Tongue (tissue), 3 donors: ENCODE measurements at places on chromosomes 16 and 17. TPM values are rescaled to one million over a fixed set of nuclear protein-coding genes. Genes with fewer than 3 reads are reported as not detected.

MEFV gene
- total RNA-seq = 2.1 TPM

DNA sequence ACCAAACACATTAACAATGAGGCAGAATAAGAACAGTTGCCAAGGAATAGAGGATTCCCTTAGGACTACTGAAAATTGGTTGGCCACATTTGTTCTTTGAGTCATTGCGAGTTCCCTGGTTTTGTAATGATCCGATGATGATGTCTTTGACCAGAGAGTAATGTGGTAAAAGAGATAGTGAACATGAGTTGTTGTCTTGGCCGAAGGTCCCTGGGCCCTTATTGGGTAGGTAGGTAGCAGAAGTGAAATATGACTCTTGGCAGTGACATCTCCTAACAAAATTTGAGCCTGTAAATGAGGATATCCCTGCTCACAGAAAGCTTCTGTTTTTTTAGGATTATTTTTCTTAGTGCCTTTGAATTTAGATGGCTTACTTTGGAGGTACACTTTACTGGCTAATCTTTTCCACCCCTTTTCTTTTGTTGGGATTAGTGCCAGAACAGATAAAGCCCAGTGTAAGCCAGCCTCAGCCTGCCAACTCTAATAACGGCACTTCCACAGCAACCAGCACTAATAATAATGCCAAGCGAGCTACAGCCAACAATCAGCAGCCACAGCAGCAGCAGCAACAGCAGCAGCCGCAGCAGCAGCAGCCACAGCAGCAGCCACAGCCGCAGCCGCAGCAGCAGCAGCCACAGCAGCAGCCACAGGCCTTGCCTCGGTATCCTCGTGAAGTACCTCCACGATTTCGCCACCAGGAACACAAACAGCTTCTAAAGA is 47.2 kb downstream of the TNRC6A start:
- DNase-seq = no peak

WFIKKN2 gene
- 4.0 TPM for total RNA-seq

DNA sequence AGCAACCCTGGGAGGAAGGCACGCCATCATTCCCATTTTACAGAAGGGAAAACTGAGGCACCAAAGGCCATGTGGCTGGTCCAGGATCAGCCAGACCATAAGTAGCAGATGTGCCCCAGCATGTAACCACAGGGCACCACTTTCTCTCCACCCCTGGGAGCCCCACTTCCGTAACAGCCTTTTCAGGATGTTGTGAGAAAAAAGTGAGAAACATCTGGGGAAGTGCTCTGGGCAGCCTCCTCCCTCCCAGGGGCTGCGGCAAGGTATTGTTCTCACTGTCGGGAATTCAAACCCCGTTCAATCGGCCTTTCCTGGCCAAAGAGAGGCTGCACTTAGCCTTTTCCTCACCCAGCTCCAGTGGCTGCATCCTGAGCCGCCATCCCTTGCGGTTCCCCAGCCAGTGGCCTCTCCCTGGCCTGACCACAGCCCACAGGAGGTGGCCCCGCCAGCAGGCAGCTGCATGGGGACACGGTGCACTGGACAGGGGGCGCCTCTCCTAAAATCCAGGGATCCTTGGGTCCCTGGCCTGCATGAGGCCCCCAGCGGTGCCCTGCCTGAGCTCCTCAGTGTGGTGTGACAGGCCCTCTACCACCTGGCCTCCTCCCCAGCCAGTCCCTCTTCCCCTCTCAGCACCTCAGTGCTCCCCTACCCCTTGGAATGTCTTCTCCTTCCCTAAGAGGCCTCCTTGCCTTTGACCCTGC is 5.7 kb upstream of the CDH5 start:
- DNase-seq = peak; percentile 39

DNA sequence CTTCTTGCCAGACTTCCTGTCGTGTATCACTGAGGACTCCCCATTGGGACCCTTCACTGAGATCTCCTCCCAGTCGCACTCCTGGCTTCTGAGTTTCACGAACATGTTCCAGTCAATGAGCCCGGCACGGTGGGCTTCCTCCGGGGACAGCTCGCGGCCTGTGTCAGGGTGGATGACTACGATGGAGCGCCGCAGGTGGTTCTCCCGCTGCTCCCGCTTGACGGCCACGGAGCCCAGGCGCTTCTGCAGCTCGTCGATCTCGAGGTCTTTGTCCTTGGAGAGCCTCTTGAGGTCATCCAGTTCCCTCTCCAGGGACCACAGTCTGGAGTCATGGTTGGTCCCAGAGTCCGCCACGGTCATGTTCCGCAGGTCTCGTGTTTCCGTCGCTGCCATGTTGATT is 36.2 kb downstream of the UBN1 start:
- DNase-seq = no peak

DNA sequence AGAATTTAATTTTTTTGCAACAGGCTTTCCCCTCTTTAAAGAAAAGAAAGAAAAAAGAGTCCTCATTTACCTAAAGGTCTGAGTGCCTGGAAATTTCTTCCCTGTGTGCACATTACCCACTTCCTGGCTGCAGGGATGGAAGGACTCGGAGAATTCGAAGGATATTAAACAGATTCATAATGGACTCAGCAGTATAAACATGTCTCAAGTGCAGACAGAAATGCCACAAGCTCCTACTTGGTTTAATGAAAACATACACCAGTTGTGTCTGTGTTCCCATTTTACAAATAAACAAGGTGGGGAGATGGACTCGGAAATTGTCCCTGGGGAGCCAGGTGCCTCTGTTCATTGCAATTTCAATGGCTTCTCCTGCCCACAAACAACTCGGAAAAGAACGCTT is 47.2 kb downstream of the MEOX1 start:
- DNase-seq = no peak

DNA sequence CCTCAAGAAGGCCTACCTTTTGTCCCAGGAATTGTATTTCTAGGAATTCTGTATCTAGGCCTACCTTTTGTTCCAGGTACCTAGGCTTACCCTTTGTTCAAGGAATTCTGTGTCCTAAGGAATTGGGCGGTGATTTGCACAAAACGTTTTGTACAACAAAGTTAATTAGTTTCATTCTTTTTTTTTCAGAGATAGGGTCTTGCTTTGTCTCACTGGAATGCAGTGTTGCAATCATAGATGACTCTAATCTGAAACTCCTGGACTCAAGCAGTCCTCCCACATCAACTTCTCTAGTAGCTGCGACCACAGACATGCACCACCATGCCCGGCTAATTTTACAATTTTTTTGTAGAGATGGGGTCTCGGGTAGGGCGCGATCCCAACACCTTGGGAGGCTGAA is 7.0 kb downstream of the CDR2L start:
- no peak for DNase-seq

P2RX5 gene
- 13.5 TPM for total RNA-seq

KRT36 gene
- not detected for total RNA-seq

BLTP2 gene
- 104 TPM for total RNA-seq

DNA sequence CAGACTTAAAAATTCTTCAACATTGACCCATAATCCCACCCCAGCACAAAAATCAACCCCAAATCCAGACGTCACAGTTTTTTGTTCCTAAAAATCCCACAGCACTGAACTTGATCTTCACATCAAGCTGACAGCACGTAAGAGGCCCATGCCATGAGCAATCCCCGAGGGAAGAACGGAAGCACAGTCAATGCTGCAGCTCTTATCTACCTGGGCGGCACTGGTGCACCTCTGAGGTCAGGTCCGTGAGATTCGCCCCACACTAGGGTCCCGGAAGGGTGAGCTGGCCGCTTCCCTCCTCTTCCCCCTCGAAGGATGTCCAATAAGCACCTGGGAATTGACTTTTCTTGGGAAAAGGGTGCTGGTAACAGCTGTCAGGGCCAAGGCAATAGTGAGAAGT is 11.3 kb upstream of the ITGAE start:
- no peak for DNase-seq

YPEL2 gene
- 39.3 TPM for total RNA-seq

CNGB1 gene
- total RNA-seq = 0.41 TPM

GRCh38 chr16:30875871-30876801 is 17.7 kb downstream of the BCL7C start:
- peak; percentile 48 for DNase-seq

CPD gene
- total RNA-seq = 107 TPM

GRCh38 chr17:36459601-36460000 is 26.9 kb upstream of the ZNHIT3 start:
- DNase-seq = no peak

GRCh38 chr17:78252701-78253635 is 21.5 kb downstream of the TMEM235 start:
- no peak for DNase-seq

GRCh38 chr17:68939195-68939594 is 16.0 kb downstream of the ABCA8 start:
- DNase-seq = no peak

IGSF6 gene
- 1.3 TPM for total RNA-seq

CCDC102A gene
- total RNA-seq = 17.5 TPM

- DNase-seq = no peak
Observed at GRCh38 chr16:89707695-89708094, 6.2 kb upstream of the SPATA2L start.

- DNase-seq = peak; percentile 64
Observed at GRCh38 chr16:53945996-53946395, 242.0 kb downstream of the FTO start.

OR2C1 gene
- total RNA-seq = 0.21 TPM

TOX3 gene
- total RNA-seq = 0.31 TPM

DNA sequence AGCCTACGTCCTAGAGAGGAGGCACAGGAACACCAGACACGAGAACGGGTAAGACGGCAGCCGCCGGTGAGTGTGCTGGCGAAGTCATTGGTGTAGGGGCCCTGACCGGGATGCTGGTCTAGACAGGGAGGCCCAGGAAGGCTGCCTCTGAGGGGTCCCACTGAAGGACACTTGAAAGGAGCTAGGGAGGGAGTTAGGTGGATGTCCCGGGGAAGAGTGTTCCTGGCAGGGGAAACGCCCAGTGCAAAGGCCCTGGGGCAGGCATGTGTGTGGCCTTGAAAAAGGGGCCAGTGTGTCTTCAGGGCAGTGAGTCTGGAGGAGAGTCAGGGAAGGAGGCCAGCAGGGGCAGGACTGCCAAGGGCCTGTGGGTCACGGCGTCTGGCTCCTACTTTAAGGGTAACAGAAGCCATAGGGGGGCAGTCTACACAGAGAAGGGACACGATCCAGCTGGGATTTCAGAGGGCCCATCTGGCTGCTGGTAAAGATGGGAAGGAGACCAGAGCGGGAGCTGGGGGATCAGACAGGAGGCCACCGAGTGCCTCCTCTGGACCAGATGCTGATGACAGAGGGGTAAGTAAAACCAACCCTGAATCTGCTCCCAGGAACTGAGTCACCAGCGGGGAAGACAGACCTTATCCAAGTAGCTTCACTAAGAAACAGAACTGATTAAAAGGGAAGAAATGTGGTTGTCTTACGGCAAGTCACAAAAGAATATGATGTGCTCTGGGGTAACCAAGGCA is 115.9 kb downstream of the LITAF start:
- DNase-seq = no peak

NUDT7 gene
- 4.4 TPM for total RNA-seq

DNA sequence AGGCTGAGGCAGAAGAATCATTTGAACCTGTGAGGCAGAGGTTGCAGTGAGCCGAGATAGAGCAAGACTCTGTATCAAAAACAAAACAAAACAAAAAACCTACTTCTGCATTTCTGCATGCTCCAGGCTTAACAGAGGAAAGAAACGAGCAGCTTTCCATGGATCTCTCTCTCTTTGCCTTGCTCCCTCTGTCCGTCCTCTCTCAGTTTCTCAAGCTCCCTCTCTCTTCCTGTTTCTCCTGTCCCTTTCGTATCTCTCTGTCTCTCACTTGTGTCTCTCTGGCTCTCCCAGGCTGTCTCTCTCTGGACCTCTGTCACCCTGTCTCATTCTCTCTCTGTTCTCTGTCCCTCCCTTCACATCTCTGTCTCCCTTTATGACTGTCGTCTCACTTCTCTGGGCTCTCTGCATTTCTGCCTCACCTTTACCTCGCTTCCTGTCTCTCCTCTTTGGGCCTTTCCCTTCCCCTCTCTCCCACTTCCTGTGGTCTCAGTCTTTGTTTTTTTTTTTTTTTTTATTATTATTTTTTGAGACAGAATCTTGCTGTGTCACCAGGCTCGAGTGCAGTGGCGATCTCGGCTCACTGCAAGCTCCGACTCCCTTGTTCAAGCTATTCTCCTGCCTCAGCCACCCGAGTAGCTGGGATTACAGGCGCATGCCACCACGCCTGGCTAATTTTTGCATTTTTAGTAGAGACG is 4.1 kb upstream of the PITPNA start:
- DNase-seq = no peak

- no peak for DNase-seq
Observed at GRCh38 chr16:87006789-87007745, 310.1 kb downstream of the C16orf95 start.
